HS-27A (cell line): ENCODE measurements at places on chromosomes 4 and X.

DNA sequence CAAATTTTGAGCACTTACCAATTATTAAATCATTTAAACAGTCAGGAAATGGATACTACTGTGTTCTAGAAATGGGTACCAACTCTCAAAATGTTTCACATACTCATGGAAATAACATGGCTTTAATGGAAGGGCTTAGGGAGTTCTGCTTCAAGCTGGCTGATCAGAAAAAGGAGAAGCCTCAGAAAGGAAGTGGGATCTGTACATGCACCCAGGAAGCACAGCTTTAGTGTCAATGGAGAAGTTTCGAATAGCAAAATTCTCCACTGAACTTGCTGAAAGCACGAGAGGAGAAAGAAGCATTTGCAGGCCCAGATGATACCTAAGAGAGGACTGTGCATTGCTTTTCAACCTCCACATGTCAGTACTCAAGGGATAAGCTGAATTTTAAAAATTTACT, 11.1 kb upstream of the HS3ST1 start:
- DNase-seq, result no peak

DNA sequence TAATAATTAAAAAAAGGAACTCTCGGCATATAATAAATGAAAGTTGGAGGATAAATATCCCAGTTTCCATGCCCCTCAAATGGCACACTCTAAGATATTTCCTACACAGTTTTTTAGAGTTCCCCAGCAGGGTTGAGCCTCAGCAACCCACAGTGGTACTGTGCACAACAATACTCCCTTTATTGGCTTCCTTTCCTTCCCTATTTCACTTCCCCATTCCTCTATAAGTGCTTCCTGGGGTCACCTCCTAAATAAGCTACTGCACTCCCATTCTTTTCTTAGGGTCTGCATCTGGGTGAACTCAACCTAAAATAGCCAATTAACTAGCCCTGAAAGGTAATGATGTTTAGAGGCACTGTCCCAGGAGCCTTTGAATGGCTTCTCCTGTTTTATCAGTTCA, 76.4 kb upstream of the NHS start:
- DNase-seq, result no peak

- no peak for DNase-seq
Observed at GRCh38 chrX:14573161-14573560, 43.8 kb downstream of the GLRA2 start.

DNA sequence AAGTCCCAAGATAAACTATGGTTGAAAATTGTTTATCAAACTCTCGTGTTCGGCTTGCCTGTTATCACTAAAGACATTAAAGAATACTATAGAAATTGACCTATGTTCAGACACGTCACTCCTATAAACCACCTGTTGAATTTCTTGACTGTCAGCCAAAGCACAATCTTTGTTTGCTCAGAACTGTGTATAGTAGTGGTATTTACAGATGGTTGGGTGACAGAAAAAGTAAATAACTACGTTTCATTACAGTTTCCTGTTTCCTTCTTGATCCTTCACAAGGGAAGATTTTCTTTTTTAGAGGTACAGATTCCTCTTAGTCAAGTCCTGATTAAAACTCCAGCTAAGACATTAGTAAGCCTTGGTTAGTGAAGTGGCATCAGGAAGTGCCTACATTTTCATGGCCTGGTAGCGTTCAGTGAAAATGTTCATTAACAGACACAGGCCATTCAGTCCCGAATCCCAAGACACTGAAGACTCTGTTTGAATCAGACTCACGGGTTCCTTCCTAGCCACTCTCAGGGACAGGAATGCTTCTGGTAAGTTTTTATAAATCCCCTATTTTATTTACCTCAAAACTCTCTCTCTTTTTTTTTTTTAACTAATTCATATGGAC, at the start of gene SMIM31:
Gene SMIM31, plus strand, starts transcription at position 259 of the 616 bp plus-strand sequence. CDS start 16,313 bp downstream, outside the sequence.
- no peak for DNase-seq

DNA sequence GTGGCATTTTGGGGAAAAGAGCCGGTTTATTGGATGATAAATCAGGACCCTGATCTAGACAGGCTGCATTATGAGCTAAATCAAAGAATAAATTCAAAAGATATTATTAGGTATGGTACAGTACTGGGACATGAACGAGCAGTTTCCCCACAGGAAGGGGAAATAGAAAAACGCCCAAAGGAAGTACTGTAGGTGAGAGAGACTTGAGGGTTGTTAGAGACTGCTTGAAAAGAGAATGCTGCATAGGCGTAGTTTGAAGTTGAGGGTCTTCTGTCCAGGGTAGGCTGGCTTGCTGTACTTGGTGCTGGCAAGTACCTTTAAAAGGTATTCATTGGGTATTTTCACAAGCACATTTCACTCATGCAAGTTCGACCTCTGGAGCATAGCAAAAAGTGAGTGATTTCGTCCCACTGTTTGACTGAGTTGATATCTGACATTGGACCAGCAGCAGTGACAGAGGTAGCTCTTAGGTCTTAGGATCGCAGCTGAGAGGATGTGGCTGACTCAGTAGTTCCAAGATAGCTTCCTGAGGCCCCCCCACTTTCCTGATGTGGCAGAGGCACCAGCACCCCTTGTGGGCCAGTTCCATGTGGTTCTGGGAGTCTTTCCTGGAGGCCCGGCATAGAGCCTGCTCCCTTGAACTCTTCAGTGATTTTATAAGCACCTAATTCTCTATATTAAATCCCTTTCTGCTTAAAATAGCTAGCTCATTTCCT, 64.3 kb downstream of the TMEM131L start:
- DNase-seq, result no peak

DNA sequence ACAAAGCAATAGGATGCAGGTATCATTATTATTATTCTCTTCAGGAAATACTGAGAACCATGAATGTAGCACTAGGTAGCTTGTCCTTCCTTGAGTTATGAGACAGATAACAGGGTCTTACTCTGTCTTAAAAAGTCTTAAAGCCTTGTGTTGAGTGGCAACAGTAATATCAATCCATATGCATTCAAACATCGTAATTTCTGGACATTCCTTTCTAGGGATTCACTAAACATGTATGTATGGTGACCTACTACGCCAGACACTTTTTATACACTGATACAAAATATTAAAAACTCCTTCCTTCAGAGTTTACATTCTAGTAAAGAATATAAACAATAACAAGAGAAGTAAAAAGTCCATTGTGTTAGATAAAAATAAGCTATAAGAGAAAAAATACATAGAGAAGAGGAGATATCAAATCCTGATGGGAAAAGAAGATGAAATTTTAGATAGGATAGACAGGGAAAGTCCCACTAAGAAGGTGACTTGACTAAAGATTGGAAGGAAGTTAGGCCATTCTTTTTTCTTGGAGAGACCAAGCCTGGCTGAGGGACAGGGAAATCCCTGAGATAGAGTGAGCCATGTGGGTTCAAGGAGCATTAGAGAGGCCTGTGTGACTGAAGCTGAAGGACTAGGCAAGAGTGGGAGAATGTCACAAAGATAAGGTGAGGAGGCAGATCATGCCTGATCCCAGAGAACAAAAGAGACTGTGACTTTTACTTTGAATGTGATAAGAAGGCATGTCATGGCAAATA, 5.0 kb upstream of the DDX60L start:
- no peak for DNase-seq

DNA sequence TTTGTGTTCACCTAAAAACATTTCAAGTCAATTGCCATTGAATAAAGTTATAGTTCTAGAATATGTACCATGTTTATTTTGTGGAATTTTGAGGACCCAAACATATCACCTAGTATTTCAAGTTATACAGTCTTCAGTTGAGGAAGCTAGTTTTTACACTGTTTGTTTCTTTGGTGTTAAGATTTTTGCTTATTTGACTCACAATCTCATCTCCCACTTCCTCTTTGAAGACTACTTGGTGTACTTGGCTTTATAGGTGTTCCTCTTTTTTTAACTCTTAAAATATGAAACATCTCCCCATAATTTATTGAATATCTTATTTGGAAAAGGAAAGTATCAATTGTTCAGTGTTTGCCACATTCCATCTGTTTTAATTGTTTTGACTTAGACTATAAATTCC, 675.4 kb downstream of the RAPGEF2 start:
- DNase-seq, result no peak

GRCh38 chr4:149531861-149532260, 283.8 kb downstream of the IQCM start:
- DNase-seq, result peak; percentile 55

DNA sequence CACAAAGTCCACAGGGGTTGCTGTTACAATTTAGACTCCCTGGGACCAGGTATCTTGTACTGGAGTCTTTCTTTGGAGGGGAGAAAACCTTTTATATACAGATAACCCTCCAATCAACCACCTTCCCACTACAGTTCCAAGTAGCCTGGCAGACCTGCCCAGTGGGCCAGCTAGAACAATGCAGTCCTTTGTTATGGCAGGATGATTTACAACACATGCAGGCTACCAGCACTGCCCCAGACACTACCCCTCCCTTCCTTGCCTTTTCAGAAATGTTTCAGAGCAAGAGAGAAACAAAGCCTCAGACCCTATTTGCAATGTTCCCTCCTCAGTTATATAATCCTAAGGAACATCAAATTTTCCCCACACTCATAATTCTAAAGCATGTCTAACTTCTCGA, 11.1 kb downstream of the RASL11B start:
- no peak for DNase-seq

GRCh38 chrX:17395154-17395553, 20.2 kb downstream of the NHS start:
- no peak for DNase-seq

- DNase-seq, result no peak
Observed at GRCh38 chr4:152308951-152309350, 226.9 kb downstream of the FBXW7 start.

DNA sequence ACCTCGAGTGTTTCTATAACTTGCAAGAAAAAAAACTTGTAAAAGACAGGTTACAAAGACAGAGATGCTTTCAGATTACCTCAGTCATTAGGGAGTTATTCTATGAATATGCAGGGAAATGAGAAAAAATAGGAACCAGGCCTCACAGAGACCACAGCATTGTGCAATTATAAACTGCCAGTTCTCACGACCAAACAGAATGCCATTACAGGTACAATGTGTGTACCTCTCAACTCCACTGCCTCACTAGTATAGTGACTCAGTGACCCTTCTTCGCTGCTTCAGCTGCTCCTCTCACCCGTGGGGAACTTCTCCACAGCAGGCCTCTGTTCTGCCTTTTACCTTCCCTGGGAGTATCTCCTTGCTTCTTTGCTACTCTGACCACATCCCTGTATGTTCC, 2.3 kb upstream of the HTATSF1 start:
- no peak for DNase-seq

DNA sequence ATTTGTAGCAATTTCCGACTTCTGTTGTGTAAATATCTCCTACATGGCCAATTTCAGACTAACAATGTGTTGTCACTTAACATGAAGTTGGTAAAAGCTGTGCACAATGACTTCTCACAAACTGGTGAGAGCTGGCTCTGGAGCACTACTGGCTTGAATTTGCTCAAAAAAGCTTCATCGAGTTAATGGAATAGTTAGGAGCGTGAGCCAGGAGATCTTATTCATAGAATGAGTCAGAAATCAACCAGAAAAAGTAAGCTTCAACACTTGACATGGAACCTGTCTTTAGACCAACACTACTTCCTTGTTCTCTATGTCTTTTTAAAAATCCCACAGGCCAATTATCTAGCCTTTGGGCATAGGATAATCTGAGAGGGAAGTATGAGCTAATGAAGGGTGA, 7.9 kb upstream of the CHRDL1 start:
- DNase-seq, result no peak

DNA sequence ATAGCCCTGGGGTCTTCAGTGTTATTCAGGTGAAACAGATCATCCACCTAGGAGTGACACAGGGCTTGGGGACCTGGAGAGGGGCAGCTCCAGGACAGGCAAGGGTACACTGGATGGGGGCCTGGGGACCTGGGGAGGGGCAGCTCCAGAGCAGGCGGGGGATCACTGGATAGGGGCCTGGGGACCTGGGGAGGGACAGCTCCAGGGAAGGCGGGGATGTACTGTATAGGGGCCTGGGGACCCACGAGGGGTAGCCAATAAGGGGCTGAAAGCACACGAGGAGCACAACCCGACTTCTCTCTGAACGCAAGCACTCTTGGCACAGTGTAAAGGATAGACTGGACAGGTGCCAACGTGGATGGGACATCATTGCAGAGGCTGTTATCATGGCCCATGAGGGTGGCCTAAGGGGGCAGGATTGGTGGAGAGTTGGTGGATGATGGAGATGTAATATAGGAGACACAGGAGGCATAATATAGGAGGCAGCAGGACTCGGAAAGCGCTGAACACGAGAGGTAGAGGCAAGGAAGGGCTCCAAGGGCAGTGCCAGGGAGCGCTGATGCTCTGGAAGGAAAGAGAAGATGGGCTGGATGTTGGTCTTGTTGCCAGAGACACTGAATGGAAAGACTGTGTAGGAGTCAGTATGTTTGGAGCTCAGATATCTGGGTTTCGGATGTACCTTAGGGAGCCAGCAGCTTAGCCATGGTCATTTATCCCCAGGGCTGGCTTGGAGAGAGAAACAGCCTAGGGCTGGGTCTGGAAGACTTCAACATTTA, 37.9 kb upstream of the FGFBP2 start:
- DNase-seq, result no peak

GRCh38 chr4:17502756-17503155, 9.1 kb downstream of the QDPR start:
- no peak for DNase-seq

- DNase-seq, result no peak
Observed at GRCh38 chr4:6380746-6381410, 91.5 kb downstream of the PPP2R2C start.

- no peak for DNase-seq
Observed at GRCh38 chrX:8005678-8006347, 78.6 kb upstream of the PNPLA4 start.

DNA sequence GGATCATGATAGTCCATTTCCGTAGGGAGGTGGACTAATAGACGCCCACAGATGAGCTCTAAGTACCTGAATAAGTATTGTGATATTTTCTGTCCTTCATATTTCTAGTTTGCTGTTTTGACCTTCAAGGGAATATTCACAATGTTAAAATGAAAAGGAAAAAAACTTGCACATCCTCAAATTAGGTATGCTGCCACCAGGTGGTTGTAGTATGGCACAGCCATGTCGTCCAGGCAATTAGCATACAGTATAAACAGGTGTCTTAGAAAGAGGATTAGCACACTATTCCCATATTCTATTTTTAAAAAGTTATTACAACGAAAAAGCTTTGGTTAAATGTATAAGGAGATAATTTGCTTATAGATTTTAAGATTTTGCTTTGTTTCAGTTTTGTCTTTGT, 802.0 kb downstream of the RPA4 start:
- DNase-seq, result no peak

DNA sequence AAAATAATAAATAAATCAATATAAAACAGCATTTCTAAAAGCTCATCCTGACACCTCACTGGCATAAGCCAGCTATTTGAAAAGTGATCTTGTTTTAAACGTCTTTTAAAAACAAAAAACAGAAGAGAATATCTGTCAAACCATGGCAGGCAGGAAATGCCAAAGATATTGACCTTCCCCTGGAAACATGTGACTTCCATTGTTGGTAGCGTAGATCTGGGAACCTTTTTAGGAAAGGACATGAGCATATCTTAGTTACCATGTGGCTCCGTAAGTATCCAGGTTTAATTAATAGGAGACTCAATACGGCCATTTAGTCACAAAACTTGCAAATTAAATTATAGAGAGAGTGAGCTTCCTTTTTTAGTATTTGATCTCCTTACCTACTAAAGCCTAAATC, 83.0 kb upstream of the KLHL4 start:
- DNase-seq, result no peak
